ENCODE measurements at places on chromosomes 6 and 20. TPM values are rescaled to one million over a fixed set of nuclear protein-coding genes. Genes with fewer than 3 reads are reported as not detected.

Gene CAGE1
- 0.60 TPM for total RNA-seq

DNA sequence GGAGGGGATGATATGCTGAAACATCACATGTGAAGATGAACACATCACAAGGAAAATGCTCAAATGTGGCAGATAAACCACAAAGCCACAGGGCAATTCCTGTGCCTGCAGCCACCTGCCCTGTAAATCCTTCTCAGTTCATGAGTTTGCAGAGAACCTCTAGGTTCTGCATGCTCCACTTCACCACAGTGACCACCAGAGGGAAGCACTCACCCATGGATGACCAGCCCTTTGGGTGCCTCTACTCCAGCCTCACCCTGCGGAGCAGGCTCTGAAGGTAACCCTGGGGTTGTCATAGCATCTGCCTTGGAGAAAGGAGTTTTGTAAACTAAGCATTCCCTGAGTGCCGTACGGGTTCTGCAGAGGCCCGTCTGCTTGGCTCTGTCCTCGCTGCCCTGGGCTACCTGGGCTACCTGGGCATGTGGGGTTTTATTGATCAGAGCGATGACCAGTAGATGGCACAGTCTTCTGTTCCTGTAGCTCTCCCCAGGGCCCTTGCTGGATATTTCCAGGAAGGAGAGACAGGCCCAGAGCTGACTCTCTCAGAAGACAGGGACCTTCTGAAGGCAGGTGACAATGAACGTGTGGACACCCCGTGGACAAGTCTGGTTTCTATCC lies 31.7 kb upstream of the CST1 start:
- no peak for DNase-seq

GRCh38 chr6:142413111-142413510 lies 111.3 kb downstream of the ADGRG6 start:
- no peak for DNase-seq

Gene SMIM8
- total RNA-seq: 7.0 TPM

- DNase-seq: no peak
These were observed 167.2 kb downstream of the LINC00237 start for GRCh38 chr20:20939006-20939405.
